ENCODE measurements at places on chromosomes 16 and 17.
A peak's percentile ranks its signal among the peaks of the same experiment; 100 is the strongest.

GRCh38 chr17:82979718-82980117 is 99.7 kb upstream of the METRNL start:
- no peak for DNase-seq

- DNase-seq: peak; percentile 32
These were observed 923 bp downstream of the GDPD3 start for GRCh38 chr16:30112197-30113030.

GRCh38 chr16:28823873-28824716 is 1.3 kb downstream of the ATXN2L start:
- peak; percentile 92 for DNase-seq

DNA sequence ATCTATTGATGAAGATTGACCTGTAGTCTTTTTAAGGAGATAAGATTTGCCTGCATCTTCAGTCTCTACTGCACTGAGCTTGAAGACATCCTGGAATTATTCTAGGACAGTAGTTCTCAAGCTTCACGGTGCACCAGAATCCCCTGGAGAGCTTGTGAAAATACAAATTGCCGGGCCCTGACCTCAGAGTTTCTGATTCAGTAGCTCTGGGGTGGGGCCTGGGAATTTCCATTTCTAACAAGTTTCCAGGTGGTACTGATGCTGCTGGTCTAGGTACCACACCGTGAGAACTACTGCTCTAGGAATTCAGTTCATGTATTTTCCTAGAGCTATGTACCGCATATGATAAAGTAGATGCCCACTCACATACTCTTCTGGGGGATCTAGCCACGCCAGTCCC is 246.1 kb downstream of the HS3ST3B1 start:
- no peak for DNase-seq

DNA sequence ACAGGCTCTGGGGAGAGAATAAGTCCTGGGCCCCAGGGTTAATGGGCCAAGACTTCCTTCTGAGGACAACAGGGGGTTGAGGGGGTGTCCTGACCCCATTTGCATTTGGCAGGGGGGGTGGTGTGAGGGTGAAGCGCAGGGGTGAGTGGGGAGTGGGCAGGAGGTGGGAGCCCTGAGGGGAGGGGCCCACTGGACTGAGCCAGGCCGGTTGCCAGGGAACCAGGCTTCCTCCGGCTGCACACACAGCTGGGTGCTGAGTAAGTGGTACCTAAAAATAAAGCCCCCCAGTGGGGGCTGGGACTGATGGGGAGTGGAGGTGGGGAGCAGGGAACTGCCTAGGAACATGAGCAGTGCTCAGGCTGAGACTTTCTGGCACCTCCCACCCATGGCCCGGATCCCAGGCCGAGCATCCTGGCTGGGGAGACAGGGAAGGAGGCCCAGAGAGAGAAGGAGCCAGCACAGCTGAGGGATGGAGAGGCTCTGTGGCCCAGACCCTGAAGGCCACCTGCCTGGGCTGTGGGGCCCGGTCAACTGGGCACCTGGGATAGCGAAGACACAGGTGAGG is 7.5 kb upstream of the RASD1 start:
- no peak for DNase-seq

- no peak for DNase-seq
These were observed 22.7 kb downstream of the RNF43 start for GRCh38 chr17:58394534-58395223.

Data from stimulated activated CD4-positive, alpha-beta T cell treated with anti-CD3 and anti-CD28 coated beads, Interleukin-1b, Interleukin-23, amount 100 ng/mL, for 1 hour (primary cell).